ENCODE measurements at places on chromosomes 16 and 17.
A peak's percentile ranks its signal among the peaks of the same experiment; 100 is the strongest.

- peak; percentile 33 for DNase-seq
These were observed 13.0 kb downstream of the ENGASE start for GRCh38 chr17:79087428-79088143.

DNA sequence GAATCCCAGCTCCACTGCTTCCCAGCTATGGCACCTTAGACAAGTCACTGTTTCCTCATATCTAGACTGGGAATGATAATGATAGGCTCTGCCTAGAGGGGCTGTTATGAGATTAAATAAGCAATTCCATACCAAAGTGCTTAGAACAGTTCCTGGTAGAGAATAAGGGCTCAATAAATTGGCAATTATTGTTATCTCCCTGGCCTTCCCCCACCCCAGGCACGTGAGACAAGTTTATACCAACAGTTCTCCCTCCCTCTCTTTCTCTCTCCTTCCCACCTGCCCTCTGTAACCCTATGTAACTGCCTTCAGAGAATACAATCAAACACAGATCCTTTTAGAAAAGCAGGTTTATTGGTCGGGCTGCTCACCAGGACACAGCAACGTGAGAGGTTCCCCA, 13.9 kb upstream of the STAT3 start:
- no peak for DNase-seq

GRCh38 chr17:61398721-61399130, 917 bp upstream of the TBX2 start:
- no peak for DNase-seq

DNA sequence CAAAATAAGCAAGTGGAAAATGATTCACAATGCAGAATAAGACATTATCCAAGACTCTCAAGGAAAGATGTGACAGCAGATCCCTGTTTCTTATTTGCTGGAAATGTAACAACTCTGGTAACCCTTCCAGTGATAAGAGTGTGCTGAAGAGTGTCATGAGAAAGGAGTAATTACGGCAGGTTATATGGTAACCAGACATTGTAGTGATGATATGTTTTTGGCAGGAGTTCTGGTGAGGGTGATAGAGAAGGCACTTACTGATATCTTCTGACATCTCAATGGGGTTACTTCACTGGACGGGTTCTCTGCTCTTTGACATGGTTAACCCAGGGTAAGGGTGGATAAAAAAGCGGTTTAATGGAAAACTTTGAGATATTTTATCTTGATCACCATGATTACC, 1270.9 kb downstream of the CDH11 start:
- no peak for DNase-seq

GRCh38 chr17:53707566-53707965, 115.2 kb upstream of the KIF2B start:
- DNase-seq, result no peak

GRCh38 chr17:66290101-66290722, 12.2 kb upstream of the PRKCA start:
- DNase-seq, result no peak

- DNase-seq, result no peak
These were observed 21.5 kb downstream of the ITGAL start for GRCh38 chr16:30493941-30494488.

DNA sequence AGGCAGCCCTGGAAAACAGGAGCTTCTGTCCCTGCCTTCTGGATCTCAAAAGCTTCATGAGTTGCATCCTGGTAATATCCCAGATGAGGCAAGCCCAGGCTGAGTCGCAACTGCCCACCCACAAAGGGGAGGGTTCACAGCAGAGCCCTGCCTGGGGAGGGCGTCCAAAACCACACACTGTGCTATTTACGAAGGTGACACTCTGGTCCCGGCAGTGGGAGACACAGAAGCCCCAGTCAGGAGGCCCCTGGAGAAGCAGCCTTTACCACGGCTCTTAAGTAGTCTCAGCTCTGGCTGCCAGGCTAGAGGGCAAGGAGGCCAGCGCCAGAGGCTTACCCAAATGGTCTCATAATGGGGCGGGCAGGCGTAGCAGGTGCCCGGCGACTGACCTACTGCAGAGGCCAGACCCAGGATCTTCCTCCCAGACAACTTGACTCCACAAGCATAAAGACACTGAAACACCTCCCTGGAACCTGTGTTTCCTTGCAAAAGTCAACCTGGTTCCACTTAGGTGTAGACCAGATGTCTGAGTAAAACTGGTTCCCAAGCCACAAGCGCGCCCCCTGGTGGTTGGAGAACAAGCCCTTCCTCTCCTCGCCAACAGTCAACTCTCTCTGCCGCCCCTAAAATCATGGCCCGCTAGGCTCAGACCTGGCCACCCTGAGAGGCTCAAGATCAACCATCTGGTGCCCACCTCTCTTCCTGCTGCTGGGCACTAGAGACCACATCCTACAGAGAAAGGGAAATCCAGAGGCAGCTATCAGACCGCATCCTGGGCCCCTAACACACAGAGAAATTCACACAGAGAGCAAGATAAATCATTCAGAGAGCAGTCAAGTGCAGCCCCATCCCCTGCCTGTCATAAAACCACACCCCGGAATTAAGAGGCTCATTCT, 5.2 kb downstream of the AXIN2 start:
- DNase-seq, result peak; percentile 73

DNA sequence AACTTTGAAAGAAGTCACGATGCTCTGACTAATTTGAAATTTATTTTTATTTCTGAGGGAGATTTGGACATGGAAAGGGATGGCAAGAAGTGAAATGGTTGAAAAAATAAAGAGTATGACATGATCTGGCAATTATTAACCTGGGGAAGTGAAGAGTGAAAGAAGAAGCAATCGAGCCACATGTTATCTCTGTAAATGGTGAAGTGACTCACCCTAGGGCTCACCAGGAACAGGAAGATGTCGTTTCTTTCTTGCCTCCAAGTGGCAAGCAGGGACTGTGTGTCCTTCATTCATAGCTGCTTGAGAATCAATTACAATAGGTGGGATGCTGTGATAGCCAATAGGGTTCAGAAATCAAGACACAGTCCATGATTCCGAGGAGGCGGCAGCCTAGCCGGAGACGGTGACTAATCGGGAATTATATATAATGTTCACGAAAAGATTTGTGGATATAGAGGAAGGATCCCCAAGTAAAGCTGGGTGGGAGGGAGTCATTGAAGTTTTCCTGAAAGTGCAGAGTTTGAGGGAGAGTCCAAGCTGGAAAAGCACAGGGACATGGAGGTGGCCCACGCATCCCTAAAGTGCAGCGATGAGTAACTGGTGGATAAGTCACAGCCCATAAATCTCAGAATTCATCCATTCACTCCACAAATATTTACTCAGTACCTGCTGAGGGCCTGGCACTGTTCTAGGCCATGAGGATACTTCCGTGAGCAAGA, 18.2 kb upstream of the KRT20 start:
- DNase-seq, result peak; percentile 35

GRCh38 chr16:1993731-1994131, 4.0 kb downstream of the SYNGR3 start:
- DNase-seq, result peak; percentile 44

DNA sequence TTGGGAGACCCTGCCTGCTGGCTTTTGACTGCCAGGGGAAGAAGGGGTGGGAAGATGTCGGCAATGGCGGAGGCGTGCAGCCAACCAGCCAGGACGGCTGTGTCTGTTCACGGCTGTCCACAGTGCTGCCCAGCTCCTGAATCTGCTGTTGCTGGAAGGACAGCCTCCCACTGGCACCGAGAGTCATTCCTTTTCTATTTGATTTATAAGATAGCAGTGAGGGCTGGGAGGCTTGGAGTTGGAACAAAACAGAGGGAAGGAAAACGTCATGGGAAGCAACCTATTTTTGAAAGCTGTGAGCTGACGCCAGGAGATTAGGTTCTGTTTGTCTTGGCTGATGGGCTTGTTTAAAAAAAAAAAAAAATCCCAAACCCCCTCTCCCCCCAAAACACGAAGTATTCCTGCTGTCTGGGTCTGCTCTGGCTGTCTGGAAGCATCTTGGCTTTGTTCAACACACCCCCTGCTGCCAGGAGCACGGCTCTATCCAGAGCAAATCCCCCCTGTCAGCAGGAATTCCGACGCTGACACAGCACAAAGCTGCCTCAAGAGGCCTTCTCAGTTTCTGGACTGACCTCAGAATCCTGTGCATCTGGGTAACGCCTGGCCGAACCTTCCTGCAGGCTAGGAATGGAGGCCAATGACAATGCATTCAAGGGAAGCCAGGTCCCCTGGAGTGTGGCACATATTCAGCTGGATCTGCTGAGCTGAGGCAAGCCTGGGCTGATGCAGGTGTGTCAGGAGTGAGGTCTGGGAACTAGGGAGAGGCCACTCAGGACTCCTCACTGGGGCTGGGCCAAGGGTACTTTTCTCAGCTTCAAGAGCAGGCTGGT, 41.0 kb upstream of the SREBF1 start:
- peak; percentile 73 for DNase-seq

DNA sequence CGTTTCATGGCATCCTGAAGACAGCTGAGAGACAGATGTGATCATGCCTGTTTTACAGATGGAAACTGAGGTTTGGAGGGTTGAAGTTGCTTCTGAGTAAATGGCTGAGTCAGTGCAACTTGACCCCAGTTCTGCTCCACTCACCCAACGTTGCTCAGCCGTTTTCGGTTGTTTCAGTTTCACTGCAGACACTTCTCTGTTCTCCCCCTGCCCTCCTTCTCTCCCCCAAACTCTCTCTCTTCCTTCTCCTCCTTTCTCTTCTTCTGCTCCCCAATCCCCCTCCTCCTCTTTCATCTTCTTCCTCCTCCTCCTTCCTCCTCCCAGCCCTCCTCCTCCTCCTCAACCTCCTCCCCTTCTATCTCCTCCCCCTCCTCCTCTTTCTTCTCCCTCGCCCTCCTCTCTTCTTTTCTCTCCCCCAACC, 9.4 kb upstream of the CEP20 start:
- peak; percentile 65 for DNase-seq

DNA sequence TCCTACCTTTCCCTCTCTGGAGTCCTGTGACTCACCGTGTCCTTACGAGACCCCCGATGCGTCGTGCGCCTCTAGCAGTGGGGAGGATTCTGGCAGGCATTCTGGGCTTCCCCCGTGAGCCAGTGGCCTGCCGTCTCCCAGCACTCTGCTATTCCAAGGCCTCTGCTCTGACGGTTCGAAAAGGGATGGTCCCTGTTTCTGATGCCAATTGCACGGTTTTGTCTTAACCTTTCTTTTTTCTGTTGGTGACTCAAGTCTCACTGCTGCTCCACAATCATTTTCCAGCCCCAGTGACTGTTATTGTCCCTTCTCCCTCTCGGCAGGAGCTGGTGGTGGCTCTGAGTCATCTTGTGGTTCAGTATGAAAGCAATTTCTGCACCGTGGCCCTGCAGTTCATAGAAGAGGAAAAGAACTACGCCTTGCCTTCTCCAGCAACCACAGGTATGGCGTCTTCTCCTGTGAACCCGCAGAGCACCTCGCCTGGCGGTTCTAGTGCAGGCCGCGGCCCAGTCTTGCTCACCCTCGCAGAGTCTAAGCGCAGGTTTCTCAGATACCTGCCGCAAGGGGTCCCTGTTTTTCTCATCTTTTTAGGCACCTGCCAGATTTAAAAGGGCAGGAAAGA, 100.1 kb upstream of the CHMP6 start:
- DNase-seq, result peak; percentile 82

DNA sequence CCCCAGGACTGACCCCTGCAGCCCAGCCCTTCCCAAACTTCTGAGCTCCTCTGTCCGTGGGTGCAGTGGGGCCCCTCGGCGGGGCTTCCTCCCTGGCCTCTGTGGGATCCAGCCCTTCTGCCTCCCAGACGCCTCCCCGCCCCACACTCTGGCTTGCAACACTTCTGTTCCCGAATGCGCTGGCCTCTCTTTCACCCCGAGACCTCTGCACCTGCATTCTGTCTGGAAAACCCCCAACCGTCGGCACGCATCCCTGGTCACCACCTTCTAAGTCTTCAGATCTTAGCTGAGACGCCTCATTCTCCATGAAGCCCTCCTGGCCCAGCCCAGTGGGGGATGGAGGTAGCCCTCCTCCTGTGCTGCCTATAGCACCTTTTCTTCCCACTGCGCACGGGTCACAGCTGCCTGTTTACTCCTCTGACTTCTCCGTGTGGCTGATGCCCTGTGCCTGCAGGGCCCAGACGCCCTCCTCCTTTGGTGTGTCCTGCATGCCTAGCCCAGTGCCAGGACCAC, 26.4 kb downstream of the TMEM235 start:
- DNase-seq, result no peak

- no peak for DNase-seq
These were observed 57.3 kb downstream of the MGAT5B start for GRCh38 chr17:76925441-76925891.

- peak; percentile 57 for DNase-seq
These were observed 9.0 kb downstream of the SLC5A10 start for GRCh38 chr17:18960803-18961511.

DNA sequence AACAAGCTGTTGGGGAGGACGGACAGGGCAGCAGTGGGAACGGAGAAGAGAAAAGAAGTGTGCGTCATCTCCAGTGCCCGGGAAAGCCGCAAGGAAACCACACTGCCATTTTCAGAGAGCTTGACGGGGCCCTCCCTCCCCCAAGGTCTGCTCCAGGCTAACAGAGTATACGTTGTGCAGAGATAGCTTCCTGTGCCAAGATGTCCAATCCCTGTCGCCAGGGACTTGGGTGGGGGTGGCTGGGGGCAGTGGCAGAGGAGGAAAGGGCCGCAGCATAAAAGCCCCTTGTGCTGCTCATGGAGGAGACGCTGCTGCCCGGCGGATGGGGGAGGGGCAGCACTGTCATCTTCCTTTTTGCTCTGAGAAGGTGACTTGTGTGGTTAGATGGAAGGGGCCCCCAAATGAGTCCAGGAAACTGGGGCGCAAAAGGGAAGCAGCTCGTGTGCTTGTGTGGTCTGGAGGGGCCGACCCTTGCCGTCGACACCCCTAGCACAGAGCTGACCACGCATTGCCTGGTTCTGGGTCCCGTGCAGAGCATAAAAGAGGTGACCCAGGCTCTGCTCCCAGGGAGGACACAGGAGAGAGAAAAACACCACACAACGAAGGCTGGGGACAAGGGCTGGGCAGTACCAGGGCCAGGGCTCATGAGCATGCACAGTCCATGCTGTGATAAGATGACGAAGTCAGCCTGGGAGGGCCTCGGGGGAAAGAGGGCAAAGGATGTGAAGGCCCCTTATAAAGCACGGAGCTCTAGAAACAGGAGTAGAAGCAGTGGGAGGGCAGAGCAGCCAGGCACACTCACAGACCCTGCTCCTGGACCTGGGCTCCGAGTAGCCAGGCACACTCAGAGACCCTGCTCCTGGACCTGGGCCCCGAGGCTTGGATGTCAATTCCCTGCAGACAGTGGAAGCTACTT, 372.7 kb downstream of the SLC39A11 start:
- DNase-seq, result no peak

GRCh38 chr16:8990445-8990844, 26.7 kb upstream of the USP7 start:
- DNase-seq, result no peak
